Ecto neural progenitor cell (in vitro differentiated cells): ENCODE measurements at places on chromosomes 1 and 21.

- DNase-seq, result no peak
Measured at GRCh38 chr21:32705139-32705538, 22.7 kb downstream of the SYNJ1 start.

GRCh38 chr1:41870076-41870562, 48.6 kb downstream of the HIVEP3 start:
- no peak for DNase-seq

DNA sequence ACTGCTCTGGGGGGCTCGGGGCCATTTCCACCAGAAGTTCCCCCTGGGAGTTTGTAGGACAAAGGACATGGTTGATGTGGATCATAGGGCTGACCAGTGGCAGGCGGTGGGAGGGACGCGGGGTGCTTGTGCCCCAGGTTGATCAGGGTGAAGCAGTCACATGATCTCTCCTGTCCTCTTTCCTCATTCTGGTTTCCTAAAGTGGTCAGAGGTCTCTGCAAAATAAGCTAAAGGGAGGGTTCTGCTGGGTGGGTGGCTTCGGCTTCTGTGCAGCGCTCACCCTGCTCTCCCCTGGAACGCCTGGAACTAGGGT, 9.2 kb downstream of the PDXK start:
- DNase-seq, result no peak

DNA sequence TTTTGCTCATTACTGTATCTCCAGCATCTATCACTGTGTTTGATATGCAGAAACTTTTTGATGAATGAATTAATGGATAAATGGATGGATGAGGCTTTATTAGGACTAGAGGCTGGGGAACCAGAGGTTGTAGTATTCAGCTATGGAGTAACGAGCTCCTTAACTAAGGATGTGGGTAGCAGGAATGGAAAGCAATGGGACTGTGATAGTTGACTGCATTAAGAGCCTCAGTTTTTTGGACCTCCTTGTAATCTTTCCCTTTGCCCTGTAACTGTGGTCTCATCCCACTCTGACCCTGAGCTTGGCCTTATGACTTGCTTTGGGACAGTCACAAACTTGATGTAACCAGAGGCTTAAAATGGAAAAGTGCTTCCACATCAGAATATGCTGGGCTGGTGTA, 9.0 kb upstream of the RUNX1 start:
- no peak for DNase-seq

DNA sequence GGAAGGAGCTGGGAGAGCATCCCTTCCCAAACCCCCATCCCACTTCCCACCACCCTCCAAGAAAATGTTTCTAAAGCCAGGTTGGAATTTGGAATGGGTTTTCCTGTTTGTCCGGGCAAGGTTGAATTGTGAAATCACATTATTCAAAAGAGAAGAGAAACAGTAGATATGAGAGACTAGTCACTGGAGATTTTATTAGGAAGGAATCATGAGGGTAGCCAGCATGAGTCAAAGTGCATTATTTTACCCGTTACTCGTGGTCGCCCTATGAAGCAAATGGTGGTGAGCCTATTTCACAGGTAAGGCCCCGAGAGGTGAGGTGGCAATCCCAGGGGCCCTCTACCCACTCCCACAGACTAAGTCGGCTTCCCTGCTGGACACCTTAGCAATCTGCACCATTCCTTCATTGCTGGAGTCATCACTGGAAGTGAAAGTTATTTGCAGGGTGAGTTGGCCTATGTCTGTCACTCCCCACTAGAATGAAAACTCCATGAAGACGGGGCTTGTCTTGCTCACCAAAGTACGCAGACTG, 52.8 kb downstream of the TOMM20 start:
- no peak for DNase-seq
